Stimulated activated CD4-positive, alpha-beta T cell treated with anti-CD3 and anti-CD28 coated beads, Interleukin-4, amount 100 ng/mL, for 48 hours (primary cell): ENCODE measurements at places on chromosomes 16 and 17.
A peak's percentile ranks its signal among the peaks of the same experiment; 100 is the strongest.

GRCh38 chr17:18356624-18357023, 6.7 kb downstream of the SHMT1 start:
- no peak for DNase-seq

- DNase-seq = no peak
Measured at GRCh38 chr17:59859444-59860025, 33.2 kb downstream of the TUBD1 start.

GRCh38 chr16:12406926-12407690, 396.6 kb downstream of the CPPED1 start:
- DNase-seq = no peak

GRCh38 chr17:32482568-32483320, 4.0 kb upstream of the CDK5R1 start:
- no peak for DNase-seq

GRCh38 chr16:23847948-23848347, 12.2 kb downstream of the PRKCB start:
- peak; percentile 50 for DNase-seq

GRCh38 chr17:632560-632959, 82.1 kb downstream of the VPS53 start:
- DNase-seq = no peak

DNA sequence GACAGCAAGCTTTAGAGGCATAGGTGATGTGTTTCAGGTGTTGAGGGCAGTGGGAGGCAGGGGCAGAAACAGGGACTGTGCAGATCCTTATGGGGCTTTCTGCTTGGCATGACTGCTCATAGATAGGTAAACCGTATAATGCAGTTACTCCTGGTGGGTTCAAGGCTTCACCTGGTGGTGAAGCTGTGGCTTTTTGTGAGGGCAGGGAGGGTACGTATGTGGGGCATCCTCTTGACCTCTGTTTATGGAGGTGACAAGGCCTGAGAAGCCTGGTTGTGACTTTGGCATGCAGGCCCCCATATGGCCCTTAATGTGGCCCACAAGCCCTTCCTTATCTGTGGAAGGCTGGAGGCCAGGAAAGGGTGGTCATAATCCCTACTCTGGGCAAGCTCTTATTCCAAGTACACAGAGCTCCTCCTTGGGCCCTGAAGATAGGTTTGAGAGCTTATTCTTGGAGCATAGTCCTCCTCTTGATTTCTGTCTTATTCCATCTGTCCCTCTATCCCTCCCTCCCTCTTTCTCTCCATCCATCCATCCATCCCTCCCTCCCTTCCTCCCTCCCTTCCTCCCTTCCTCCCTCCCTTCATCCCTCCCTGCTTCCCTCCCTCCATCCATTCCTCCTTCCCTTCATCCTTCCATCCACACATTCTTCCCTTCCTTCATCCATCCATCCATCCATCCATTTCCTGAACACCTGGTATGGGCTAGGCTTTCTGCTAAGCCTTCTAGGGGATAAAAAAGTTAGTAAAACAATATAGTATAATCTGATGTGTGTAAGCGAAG, 1.3 kb upstream of the CCL16 start:
- no peak for DNase-seq

DNA sequence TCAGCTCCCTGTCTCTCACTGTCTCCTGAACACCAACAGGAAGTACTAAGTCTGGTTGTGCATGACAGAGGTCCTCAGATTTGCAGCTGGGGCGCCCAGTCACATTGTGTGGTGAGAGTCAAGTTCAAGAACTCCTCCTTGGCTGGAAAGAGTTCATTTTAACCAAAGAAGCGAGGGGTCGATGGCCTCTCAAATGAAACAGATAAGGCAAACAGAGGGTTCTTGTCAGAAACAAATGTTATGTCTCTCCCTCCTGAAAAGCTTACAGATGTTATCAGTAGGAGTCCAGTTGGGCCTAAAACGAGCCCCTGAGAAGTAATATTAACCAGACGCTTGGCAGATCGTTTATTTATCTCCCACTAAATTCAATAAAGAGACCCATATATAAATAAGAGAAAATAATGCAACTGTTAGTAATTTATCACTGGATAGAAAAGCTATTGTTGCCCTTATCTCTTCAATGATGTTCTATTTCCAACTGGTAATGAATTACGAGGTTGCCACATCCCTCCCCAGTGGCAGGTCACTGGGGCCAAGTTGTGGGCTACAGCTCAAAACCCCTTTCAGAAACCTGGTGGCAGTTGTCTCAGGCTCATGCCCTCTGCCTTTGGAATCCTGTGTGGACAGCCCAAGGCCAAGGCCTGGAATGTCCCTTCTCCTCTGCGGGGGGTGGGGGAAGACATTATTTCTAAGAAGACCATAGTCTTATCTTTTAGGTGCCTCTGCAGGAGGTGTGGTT, 307.5 kb upstream of the DYNLRB2 start:
- no peak for DNase-seq

DNA sequence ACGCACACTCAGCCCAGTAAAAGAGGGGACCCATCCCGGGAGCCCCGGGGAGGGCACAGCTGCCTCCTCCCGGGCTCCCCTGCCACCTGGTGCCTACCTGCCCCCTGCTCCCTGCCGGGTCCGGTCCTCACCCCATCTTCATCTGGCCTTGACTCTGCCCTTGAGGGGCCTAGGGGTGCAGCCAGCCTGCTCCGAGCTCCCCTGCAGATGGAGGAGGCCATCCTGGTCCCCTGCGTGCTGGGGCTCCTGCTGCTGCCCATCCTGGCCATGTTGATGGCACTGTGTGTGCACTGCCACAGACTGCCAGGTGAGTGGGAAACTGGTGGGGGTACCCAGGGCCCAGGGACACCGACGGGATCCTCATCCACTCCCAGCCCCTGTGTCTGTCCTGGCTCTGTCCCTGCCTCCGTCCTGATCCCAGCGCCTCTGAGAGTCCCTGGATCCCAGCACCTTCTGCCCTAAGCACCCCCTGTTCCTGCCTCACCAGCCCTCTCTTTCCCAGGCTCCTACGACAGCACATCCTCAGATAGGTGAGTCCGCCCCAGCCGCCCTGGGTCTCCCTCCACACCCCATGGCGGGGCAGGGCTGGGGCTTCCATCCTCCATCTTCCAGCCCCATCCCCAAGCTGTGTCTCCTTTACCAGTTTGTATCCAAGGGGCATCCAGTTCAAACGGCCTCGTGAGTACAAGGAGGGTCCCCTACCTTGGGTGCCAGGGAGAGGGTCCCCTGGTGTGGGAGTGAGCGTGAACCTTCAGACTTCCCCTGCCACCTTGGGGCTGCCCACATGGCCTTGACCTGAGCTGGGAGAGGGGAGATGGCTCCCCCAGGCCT, 574 bp downstream of the LAT start:
- DNase-seq = no peak

DNA sequence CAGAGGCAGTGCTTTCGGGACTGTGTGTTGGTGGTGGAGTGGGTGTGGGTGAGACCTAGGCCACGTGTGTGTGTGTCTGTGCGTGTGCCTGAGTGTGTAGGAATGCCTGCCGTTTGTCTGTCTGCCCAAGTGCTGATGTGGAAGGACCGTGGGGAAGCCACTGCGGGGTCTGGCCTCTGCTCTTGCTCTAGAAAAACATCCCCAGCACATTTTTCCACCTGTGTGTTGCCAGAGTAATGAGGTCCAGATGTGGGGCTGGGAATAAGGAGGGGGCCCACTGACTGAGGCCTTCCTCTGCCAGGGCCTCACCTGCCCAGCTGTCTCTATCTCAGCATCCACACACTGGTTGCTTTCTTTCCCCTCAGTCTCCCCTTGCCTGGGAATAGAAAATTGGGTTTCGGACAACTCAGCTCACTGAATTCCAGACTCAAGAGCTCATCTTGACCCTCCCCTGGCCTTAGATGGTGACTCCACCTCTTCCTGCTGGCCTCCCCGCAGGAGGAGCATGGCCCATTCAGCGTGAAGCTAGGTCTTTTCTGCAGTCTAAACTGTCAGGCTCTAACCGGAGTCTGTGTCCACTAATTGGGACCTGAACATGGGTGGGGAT, 7.6 kb downstream of the SGCA start:
- DNase-seq = no peak
